ENCODE measurements at places on chromosomes 2 and 18.
A peak's percentile ranks its signal among the peaks of the same experiment; 100 is the strongest.

- no peaks in the 10 kb centered on the region for H3K27me3 ChIP-seq
- no peaks in the 10 kb centered on the region for H3K36me3 ChIP-seq
- no peak for DNase-seq
- peaks cover 10% of the 10 kb centered on the region for H3K4me1 ChIP-seq
- no peak overlapping the region for H3K27ac ChIP-seq
Observed at GRCh38 chr18:28831476-28831875, 654.5 kb upstream of the CDH2 start.

DNA sequence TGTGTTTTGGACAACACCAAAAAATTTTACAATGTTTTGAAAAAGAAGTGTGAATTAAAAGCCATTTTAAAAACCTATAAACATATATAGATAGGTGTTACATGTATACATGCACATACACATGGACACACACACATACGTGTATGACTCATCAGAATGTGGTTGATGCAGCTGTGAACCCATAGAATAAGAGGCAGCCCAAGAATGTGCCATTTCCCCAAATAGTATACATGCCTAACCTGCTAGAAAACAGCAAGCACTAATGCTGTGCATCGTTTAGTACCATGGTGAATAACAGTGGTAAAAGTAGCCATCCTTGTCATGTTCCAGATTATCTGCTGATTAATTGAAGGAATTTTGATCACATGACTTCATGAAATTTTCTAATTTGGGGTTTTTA, 149.0 kb downstream of the DSEL start:
- no peaks in the 10 kb centered on the region for H3K36me3 ChIP-seq
- DNase-seq: peak; percentile 19
- H3K27ac ChIP-seq: no peak overlapping the region
- no peaks in the 10 kb centered on the region for H3K4me1 ChIP-seq

GRCh38 chr18:35128675-35129074, 87.5 kb downstream of the MAPRE2 start:
- H3K27ac ChIP-seq: no peak overlapping the region
- no peaks in the 10 kb centered on the region for H3K27me3 ChIP-seq
- H3K4me1 ChIP-seq: peaks cover 14% of the 10 kb centered on the region
- H3K36me3 ChIP-seq: peaks cover 6% of the 10 kb centered on the region

DNA sequence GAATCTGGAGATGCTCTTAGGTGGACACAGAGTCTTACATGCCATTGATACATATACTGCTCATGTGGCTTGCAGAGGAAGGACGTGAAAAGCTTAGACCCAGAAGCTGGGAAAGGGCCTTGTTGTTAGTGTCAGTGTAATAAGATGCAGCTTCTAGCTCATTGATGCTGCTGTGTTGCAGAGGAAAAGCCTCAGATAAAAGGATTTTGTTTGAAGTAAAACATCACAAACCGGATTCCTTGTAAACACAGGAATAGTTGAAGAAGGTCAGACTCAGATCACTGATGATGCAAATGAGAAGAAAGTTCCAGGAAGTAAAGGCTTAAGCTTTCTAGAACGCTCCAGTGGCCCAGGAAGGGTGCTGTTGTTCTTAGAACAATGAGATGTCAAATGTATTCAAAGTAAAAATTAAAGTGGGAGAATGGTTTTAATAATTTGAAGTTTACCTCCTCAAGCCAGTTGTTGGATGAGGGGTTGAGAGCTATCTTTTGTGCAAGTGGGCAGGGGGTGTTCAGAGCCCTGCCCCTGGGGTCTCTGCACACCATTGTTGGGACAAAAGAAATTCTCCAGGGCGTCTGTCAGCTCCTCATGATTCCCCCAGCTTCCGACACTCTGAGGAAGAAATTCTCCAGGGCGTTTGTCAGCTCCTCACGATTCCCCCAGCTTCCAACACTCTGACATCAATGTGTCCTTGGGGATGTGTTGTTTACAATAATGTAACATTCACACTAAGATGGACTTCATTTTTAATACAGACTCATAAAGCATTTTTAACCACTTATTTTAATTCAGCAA, 61.3 kb upstream of the CHMP1B start:
- no peaks in the 10 kb centered on the region for H3K27me3 ChIP-seq
- no peak for DNase-seq
- H3K4me3 ChIP-seq: no peak overlapping the region
- peaks cover 5% of the 10 kb centered on the region for H3K4me1 ChIP-seq
- H3K36me3 ChIP-seq: no peaks in the 10 kb centered on the region

- DNase-seq: no peak
Observed at GRCh38 chr2:216477283-216478035, 21.2 kb upstream of the RPL37A start.

GRCh38 chr2:28393114-28393836, 617 bp downstream of the FOSL2 start:
- H3K4me1 ChIP-seq: peaks cover 17% of the 10 kb centered on the region
- H3K36me3 ChIP-seq: peaks cover 12% of the 10 kb centered on the region
- no peak overlapping the region for H3K27ac ChIP-seq
- H3K4me3 ChIP-seq: no peak overlapping the region
- H3K27me3 ChIP-seq: no peaks in the 10 kb centered on the region

DNA sequence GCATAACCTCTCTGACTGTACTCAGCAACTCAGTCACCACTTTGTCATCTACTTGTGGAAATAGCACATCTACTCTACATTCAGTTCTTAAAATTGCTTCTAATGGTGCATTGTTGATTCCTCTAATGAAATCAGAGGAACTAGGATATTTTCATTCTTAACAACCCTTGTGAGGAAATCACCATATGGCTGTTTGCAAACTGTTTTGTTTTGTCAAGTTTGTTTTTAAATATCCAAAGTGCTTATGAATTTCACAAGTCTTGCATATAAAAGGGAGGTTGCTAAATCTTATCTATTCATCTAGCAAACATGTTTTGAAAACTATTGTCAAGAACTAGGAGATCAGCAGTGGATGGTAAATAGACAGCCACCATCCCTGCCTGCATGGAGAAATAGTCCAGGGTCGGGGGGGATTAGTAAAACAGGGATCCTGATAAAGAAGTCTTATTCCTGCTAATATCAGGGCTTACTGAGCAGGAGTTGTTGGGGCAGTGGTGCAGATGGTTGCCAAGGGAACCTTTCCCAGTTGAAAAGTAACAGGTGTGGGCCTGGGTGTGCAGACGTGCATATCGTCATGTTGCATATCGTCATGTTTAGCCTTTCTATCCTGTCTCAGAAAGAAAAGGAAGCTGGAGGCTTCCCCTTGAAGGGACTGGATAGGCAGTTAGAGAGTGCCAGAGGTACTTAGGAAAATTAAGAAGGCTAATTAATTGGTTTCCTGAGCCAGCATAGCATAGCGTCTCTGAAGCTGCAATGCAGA, 7.5 kb upstream of the MYO3B start:
- no peak overlapping the region for H3K4me3 ChIP-seq
- no peak overlapping the region for H3K27ac ChIP-seq
- no peaks in the 10 kb centered on the region for H3K36me3 ChIP-seq
- H3K27me3 ChIP-seq: no peaks in the 10 kb centered on the region
- no peak for DNase-seq

- H3K27ac ChIP-seq: no peak overlapping the region
- H3K4me3 ChIP-seq: no peak overlapping the region
- peaks cover 24% of the 10 kb centered on the region for H3K27me3 ChIP-seq
- H3K4me1 ChIP-seq: no peaks in the 10 kb centered on the region
- no peak for DNase-seq
- peaks cover 4% of the 10 kb centered on the region for H3K36me3 ChIP-seq
Observed at GRCh38 chr2:50133766-50134165, 898.2 kb downstream of the NRXN1 start.

GRCh38 chr2:113685471-113685870, 58.4 kb downstream of the RABL2A start:
- H3K27ac ChIP-seq: no peak overlapping the region
- no peak overlapping the region for H3K4me3 ChIP-seq
- DNase-seq: no peak
- H3K27me3 ChIP-seq: no peaks in the 10 kb centered on the region
- H3K36me3 ChIP-seq: no peaks in the 10 kb centered on the region
- no peaks in the 10 kb centered on the region for H3K4me1 ChIP-seq

DNA sequence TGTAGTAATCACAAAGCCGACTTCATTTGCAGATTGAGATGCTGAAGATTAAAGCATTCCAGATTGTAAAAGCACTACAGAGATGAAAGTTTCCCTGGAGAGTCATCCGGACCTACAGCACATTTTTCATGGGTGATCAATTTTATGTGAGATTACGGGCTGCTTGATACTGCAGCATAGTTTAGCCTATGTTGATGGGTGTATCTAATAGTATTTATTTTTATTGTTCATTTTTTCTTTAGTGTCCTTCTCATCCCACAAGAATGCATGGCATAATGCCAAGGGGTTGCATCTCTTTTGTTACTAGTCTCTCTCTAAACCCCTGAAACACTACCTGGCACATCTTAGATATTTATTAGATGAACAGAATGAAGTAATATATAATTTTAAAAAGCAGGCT, 240.4 kb downstream of the MBD2 start:
- no peak overlapping the region for H3K27ac ChIP-seq
- no peak overlapping the region for H3K4me3 ChIP-seq
- H3K27me3 ChIP-seq: no peaks in the 10 kb centered on the region
- peaks cover 6% of the 10 kb centered on the region for H3K4me1 ChIP-seq
- peak; percentile 38 for DNase-seq

- H3K27me3 ChIP-seq: no peaks in the 10 kb centered on the region
- H3K27ac ChIP-seq: no peak overlapping the region
- H3K4me1 ChIP-seq: peaks cover 16% of the 10 kb centered on the region
- no peak overlapping the region for H3K4me3 ChIP-seq
Observed at GRCh38 chr18:48402953-48403352, 6.2 kb downstream of the ZBTB7C start.

DNA sequence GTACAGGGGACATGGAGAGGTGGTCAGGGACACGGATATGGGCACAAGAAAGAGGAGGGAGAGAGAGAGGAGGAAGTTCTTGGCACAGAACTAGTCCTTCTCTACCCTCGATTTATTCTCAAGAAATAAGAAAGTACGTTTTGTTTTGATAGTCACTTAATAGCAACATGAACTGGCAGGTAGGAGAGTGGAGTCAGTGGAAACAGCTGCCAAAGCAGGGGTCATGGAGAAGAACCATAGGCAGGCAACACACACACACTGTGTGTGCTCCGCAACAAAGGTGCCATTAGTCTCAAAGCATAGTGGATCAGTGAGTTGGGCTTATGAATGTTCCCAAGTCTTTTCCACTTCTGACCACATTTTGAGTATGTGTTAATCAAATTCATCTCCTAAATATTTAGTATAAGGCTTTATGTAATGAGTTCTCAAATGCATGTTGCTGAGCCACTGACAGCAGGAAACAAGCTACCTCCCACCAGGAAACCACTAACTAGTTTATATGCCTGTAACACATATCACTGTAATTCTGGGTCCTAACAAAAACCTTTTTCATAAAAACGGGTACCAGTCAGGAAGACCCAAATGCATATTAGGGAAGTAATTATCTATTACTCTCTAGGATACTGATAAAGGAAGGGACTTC, 41.1 kb downstream of the IWS1 start:
- H3K36me3 ChIP-seq: peaks cover 81% of the 10 kb centered on the region
- no peak overlapping the region for H3K27ac ChIP-seq
- no peak for DNase-seq
- H3K4me3 ChIP-seq: no peak overlapping the region

DNA sequence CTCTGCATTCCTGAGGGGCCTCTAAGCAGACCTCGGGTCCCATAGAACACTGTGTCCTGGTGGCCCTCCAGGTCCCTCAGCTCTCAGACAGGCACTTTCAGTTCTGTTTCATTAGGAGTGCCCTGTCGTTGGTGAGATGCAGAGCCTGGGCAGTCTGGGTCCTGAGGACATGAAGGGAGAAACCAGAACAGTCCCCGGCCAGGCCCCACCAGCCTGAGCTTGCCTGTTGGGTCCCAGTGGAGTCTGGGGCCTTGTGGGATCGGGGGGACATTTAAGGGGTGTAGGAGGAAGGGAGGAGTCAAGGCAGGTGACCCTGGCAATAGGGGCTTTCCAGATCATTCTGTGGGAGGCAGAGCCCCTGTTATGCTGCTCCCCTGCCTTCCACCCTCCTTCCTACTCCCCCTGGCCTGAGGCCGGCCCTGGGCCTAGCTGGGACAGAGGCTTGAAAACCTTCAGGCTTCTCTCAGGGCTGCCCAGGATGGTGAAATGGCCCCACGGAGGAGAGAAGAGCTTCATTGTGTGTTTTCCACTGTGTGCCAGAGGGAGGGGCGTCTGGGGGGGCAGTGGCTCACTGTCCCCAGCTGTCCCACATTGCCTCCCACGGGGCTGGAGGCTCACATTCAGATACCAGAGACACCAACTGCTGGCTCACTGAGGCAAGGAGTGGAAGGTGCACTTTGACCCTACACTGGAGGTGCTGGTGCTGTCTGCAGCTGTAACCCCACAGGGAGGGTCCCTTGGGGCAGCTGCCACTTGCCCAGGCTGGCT, 26.6 kb upstream of the CATIP start:
- no peak overlapping the region for H3K27ac ChIP-seq
- no peaks in the 10 kb centered on the region for H3K27me3 ChIP-seq
- no peak for DNase-seq
- H3K4me1 ChIP-seq: no peaks in the 10 kb centered on the region
- no peaks in the 10 kb centered on the region for H3K36me3 ChIP-seq

- H3K4me1 ChIP-seq: no peaks in the 10 kb centered on the region
- H3K36me3 ChIP-seq: no peaks in the 10 kb centered on the region
- no peak for DNase-seq
- no peaks in the 10 kb centered on the region for H3K27me3 ChIP-seq
- no peak overlapping the region for H3K27ac ChIP-seq
Observed at GRCh38 chr2:157946919-157947557, 70.9 kb upstream of the ACVR1 start.

DNA sequence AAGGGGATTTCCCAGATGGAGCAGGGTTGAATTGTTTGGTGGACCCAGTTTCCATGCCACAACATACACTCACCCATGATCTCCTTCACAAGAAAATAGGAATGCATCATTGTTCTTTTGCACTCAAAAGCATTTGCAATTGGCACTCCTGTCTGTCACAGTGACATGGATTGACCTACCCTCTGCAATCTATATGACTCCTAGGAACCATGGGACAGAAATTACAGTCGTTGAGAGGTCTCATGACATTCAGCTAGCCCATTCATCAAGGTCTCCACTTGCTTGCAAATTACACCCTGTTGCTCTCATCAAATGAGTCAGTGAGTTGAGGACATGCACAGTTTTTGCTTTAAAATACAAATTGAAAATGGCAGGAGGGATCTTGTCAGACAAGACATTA, 448.5 kb downstream of the LPIN1 start:
- no peak overlapping the region for H3K4me3 ChIP-seq
- H3K36me3 ChIP-seq: no peaks in the 10 kb centered on the region
- H3K27ac ChIP-seq: no peak overlapping the region
- no peak for DNase-seq
- H3K4me1 ChIP-seq: no peaks in the 10 kb centered on the region
- no peaks in the 10 kb centered on the region for H3K27me3 ChIP-seq

DNA sequence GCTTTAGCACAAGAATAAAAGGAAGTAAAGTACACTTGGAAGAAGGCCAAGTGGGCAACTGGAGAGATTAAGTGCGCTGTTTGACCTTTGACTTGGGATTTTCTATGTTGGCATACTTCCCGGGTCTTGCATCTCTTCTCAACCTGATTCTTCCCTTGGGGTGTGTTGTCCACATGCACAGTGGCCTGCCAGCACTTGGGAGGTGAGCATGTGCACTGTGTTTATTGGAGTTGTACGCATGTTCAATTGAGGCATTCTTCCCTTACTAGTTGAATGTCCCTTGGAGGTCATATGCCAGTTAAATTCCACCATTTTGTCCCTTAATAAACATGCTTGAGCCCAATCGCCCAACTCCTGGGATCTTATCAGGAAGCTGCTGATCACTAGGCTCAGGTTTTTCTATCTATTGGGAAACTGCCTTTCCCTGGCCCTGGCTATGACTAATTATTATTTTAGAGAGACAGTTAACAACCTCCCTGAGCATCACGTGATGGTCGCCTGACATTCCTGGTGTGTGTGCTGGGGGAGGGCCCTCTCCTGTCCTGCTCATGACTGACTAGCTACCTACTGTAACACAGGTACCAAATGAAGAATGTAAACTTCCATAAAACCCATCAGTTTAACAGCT, 62.5 kb upstream of the RAPGEF4 start:
- DNase-seq: peak; percentile 88
- H3K27ac ChIP-seq: peak overlapping the region; percentile 66
- peak overlapping the region; percentile 32 for H3K4me3 ChIP-seq
- no peaks in the 10 kb centered on the region for H3K27me3 ChIP-seq
- no peaks in the 10 kb centered on the region for H3K36me3 ChIP-seq

Measured in MCF 10A (cell line).